ENCODE measurements at places on chromosomes 2 and 18.

GRCh38 chr2:122000556-122001340 lies 245.3 kb downstream of the TSN start:
- no peak for DNase-seq

- no peak for DNase-seq
Observed at GRCh38 chr2:208686665-208687064, 280.1 kb downstream of the PTH2R start.

DNA sequence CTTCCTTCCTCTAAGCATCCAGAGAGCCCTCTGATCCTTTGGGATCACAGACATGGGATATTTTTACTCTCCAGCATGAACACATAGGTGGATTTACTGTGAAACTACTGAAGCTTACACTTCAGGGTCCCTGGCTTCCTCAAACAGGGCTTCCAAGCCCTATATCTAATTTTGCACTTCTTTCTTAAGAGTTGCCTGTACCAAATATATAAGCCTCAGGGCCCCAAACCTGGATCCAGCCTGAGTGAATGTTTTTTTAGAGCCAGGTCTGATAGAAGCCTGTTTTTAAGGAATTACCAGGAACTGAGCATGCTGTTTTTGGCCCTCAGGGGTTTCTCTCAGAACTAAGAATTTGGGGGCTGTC lies 13.2 kb upstream of the KCMF1 start:
- DNase-seq, result no peak

- no peak for DNase-seq
Observed at GRCh38 chr2:239195318-239195871, 205.4 kb downstream of the HDAC4 start.

Data from memory B cell (primary cell).